ENCODE measurements at places on chromosomes 13 and 19. TPM values are rescaled to one million over a fixed set of nuclear protein-coding genes. Genes with fewer than 3 reads are reported as not detected.

DNA sequence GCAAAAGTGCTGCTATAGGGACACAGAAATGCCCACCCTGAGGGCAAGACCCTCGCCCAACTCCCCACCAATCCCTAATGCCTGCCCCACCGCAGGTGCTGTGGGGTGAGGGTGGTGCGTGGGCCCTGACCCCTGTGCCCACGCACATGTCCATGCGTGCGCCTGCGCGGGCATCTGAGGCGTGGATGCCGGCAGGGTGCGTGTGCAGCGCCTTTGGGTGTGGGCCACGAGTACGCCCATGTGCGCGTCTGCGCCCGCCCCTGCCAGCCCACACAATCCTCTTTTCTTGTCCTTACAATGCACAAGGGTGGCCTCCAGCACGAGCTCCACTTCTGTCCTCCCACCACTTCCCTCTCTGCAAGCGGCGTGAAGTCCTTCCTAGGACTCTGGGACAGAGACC, 14.3 kb downstream of the FUT6 start:
- DNase-seq: no peak

DNA sequence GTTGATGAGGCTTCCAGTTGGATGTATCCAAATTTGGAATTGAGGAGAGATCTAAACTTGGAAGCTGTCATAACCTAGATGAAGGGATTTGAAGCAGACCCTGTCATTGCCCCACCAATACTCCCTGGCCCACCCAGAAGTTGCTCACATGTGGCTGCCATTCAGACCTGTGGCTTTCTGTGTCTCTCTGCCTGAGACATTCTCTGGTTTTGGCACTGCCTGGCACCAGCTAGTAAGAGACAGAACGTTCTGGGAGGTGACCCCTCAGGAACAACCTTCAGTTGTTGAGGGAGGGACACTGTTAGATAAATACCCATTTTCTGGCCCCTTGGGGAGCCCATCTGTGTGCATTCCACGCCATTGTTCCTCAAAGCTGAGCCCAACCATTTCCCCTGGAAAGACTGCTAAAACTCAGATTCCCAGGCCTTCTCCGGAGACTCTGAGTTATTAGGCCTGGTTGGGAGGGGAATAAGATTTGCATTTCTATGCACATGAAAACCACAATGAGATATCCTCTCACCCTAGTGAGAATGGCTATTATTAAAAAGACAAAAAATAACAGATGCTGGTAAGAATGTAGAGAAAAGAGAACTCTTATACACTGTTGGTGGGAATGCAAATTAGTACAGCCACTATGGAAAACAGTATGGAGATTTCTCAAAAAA, 290.4 kb downstream of the TSHZ3 start:
- no peak for DNase-seq

GRCh38 chr13:28622286-28622685, 36.6 kb upstream of the POMP start:
- DNase-seq: no peak

GRCh38 chr13:112716841-112717520, 27.1 kb downstream of the ATP11A start:
- no peak for DNase-seq

GRCh38 chr13:95250961-95251360, 50.3 kb downstream of the ABCC4 start:
- no peak for DNase-seq

- DNase-seq: no peak
Observed at GRCh38 chr19:8811315-8812172, 20.6 kb downstream of the ZNF558 start.

DNA sequence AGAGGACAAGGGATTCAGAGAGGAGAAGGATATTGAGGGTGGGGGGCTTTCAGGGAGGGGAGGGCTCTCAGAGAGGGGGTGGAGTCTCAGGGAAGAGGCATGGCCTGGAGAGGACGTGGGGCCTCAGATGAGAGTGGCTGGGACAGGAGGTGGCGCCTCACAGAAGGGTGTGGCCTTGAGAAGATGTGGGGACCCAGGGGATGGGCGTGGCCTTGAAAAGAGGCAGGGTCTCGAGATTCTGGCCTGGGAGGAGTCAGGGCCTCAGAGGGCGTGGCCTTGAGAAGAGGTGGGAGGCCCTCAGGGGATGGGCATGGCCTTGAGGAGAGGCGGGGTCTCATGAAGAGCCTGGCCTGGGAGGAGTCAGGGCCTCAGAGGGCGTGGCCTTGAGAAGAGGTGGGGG, 23.7 kb upstream of the TNFSF14 start:
- DNase-seq: no peak

GRCh38 chr13:31151837-31152236, 9.9 kb downstream of the HSPH1 start:
- no peak for DNase-seq

DNA sequence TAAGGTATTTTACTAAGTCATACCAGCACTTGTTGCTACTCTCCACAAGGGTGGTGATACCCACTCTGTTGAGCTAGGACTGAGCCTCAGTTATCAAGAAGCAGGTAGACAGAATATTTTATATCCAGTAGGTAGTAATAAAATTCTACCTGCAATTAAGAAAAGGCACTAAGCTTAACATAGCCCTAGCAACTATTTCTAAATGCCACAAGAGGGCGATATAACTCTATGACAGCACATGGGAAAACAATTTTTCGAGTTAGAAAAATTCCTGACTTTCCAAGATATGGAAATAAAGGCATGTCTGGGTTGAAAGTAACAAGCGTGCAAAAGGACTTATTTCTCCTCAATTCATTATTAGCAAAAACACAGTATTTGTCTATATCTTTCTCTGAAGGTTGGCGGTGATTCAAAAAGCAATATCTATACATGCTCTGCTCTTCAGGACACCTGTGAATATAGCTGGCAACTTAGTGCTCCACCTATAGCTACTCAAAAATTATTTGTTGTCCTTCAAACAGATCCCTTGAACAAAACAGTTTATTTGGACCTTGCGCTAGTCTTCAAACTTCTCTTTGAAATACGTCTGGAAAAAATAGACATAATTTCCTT, 14.7 kb downstream of the CCDC169 start:
- no peak for DNase-seq

DNA sequence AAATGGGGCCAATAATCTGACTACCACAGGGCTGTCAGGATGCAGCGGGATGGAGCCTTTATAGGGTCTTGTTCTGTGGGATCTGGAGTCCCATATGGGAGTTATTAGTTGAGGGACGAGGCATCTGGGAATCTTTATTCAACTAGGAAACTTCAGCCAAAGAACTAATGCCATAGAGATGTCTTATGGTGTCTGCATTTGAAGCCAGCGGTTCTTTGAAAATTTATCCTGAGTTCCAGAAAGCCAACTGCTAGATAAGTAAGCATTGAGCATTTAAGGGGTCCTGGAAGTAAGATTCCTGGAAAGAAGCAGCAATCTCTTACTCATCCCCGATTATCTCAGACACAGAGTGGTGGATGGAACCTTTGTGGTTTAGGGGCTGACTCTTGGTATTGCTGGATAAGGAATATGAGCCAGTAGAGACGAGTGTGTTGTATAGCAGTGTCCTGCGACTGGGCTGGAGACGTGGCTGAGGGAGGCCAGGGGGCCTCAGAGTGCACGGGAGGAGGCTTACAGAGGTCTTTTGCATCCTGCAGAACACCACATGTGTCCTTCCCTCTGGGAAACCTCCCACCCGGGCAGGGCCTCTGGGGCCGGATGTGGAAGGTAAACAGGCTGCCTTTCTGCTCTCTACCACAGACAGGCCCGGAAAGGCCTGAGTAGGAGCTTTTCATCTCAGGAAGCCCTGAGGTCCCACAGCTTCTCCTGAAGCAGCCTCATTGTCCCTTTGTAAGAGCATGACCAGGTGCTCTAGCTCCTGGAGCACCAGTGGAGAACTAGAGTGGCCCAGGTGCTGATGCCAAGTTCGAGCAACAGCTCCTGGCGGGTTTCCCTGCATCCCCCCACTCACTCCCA, 28.8 kb downstream of the ACTN4 start:
- no peak for DNase-seq

- no peak for DNase-seq
Observed at GRCh38 chr19:51602189-51602854, 27.9 kb downstream of the SIGLEC5 start.

DNA sequence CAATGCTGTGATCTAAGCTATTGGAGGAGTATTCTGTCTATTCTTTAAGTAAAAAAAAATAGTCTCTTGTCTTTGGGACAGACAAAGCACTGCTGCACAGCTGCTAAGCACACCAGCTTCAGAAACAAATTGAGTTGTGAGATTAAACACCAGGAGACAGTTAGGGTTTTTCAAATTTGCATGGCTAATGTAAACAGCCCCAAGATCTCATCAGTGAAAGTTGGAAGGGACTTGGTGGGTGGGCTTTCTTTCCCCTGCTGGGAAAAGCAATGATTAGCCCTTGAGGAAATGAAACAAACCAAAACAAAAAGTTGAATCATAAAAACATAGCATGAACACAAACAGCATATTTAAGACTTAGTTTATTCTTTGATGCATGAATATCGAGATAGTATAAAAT, 143.6 kb upstream of the SLITRK1 start:
- DNase-seq: no peak

GRCh38 chr13:97113231-97114001, 108.7 kb upstream of the MBNL2 start:
- no peak for DNase-seq

DNA sequence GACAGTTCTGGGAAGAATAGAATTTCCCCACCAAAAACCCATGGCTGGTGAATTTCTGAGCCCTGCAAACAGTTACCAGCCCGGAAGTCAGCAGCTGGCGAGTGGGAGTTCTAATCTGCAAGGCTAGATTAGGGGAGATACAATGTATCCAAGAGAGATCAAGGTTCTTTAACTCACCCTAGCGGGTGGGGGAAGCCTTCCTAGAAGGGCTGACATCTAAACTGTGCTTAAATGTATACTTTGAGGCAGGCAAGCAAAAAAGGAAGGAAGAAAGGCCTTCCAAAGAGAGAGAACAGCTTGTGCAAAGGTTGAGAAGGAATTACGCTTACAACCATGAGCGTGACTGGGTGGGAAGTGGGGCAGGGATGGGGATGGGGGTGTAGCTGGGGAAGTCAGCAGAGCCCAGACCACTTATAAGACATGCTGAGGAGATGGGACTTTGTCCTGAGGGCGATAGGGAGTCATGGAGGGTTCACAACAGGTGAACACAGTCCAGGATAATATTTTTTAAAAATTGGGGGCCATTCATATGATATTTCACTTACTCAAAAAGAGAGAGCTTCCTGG, 20.8 kb upstream of the ZNRF4 start:
- no peak for DNase-seq

- no peak for DNase-seq
Observed at GRCh38 chr13:31803311-31803710, 64.0 kb downstream of the RXFP2 start.

GRCh38 chr13:62209529-62209928, 793.9 kb upstream of the PCDH20 start:
- no peak for DNase-seq

DNA sequence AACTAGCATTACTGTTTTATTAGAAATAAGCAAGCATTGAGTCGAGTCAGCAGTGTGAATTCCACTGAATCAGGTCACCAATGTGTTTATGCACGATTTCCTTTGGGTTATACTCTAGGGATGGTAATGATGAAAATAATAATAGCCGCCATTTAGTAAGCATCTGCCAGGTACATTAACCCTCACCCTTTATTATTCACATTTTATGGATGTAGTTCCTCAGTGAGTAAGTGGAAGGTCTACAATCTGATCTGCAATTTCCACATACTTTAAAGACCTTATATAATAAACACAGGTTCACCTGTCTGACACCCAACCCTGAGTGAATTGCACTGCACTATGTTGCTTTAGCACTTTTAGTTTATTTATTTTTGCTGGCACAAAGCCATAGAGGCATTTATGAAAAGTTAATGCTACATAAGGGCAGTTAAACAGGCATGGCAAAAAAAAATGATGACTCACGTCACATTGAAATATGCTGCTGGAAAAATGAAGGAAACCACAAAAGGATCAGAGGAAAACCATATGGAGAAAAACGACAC, 122.4 kb downstream of the TRPC4 start:
- no peak for DNase-seq

- DNase-seq: peak; percentile 96
Observed at GRCh38 chr19:3721131-3721886, 13.1 kb downstream of the TJP3 start.

DNA sequence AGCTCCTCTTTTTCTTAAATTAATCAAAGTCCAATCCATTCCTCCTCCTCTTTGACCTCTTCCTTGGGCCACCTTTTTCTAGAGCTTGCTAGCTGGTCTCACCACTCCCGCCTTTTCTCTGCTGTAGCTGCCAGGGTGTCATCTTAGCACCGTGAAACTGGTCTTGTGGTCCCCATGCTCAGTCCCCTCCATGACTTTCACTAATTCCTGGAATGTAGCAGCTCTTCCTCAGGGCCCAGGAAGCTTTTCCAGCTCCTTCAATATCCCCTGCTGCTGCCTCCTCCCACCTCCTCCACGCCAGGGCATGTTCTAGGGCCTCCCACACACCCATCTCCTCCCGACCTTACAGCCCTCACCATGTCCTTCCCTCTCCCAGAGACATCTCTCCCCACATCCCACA, 222.2 kb downstream of the MYO16 start:
- DNase-seq: no peak

GRCh38 chr13:51230477-51231105, 8.4 kb downstream of the FAM124A start:
- no peak for DNase-seq

GRCh38 chr13:44231786-44232516, 141.7 kb upstream of the SERP2 start:
- peak; percentile 39 for DNase-seq

DNA sequence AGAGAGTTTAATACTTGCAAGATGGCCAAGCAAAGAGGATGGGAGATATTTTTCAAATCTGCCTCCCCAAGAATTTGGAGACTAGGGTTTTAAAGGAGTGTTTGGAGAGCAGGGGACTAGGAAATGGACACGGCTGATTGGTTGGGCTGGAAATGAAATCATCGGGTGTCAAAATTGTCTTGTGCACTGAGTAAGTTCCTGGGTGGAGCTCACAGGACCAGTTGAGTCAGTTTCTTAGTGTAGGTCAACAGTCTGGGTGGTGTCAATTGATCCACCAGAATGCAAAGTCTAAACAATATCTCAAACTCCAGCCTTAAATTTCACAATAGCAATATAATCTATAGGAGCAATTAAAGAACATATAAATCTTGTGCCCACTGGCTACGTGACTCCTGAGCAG, 23.0 kb upstream of the CEACAM4 start:
- DNase-seq: peak; percentile 60

DNA sequence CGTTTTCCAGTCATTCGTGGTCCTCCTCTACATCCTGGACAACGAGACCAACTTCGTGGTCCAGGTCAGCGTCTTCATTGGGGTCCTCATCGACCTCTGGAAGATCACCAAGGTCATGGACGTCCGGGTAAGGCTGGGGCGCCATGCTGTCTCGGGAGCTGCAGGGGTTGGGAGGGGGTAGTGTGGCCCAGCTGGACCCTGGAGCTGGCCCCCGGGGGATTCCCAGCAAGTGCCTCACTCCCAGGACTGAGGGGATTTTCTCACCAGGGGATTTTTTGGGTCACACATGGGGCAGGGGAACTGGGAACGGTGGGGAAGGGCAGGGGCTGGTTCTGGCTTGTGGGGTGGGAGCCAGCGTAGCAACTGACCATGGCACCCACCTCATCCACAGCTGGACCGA, 10.8 kb upstream of the RELB start:
- no peak for DNase-seq

FUT1 gene
- total RNA-seq: 0.37 TPM

STOML3 gene
- total RNA-seq: 0.12 TPM

ZNF583 gene
- total RNA-seq: 1.5 TPM

DCT gene
- total RNA-seq: not detected

SSC5D gene
- 5.8 TPM for total RNA-seq

CACNG8 gene
- total RNA-seq: not detected

LILRA6 gene
- total RNA-seq: 0.55 TPM

SAFB2 gene
- total RNA-seq: 67.3 TPM

CEACAM7 gene
- 2,049 TPM for total RNA-seq

Data from left colon (tissue), 2 donors.